Keratinocyte (primary cell): ENCODE measurements at places on chromosomes 12 and 14. TPM values are rescaled to one million over a fixed set of nuclear protein-coding genes. Genes with fewer than 3 reads are reported as not detected.

CABP1 gene
- polyA plus RNA-seq: 0.04 TPM in 2 of 3 replicates, not detected in the other

DBX2 gene
- not detected in 3 replicates for polyA plus RNA-seq

PTGER2 gene
- polyA plus RNA-seq: 0.05 to 0.31 TPM (median 0.28 TPM) in 3 replicates

GRCh38 chr14:101398011-101398410 is 163.3 kb upstream of the DIO3 start:
- H3K4me1 ChIP-seq: no peaks in the 10 kb centered on the region
- DNase-seq: no peak
- H3K36me3 ChIP-seq: no peaks in the 10 kb centered on the region
- H3K27me3 ChIP-seq: no peaks in the 10 kb centered on the region
- no peak overlapping the region for H3K27ac ChIP-seq
- H3K4me3 ChIP-seq: no peak overlapping the region

GRCh38 chr12:113239811-113240331 is 18.6 kb downstream of the TPCN1 start:
- H3K4me1 ChIP-seq: peaks cover 43% of the 10 kb centered on the region
- H3K27ac ChIP-seq: no peak overlapping the region
- no peak overlapping the region for H3K4me3 ChIP-seq
- DNase-seq: no peak
- H3K36me3 ChIP-seq: no peaks in the 10 kb centered on the region
- no peaks in the 10 kb centered on the region for H3K27me3 ChIP-seq

DNA sequence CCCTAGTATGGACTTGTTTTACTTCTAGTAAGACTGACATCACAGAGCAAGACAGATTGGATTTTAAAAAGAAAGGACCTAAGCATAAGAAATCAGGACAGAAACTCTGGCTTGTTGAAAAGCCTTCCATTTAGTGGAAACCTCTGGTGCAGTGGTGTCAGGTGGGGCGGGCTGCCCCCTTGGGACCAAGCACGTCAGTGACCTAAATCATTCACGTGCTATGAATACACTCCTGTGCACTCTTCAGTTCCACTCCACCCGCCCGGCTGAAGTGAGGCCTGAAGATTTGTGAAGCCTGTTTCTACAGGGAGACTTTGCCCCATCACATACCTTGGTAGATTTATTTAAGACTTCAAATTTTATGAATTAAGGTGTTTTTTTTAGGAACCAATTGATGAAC is 58.2 kb upstream of the STRN3 start:
- H3K4me3 ChIP-seq: no peak overlapping the region
- peaks cover 7% of the 10 kb centered on the region for H3K4me1 ChIP-seq
- no peak overlapping the region for H3K27ac ChIP-seq
- H3K27me3 ChIP-seq: no peaks in the 10 kb centered on the region
- DNase-seq: no peak

- peaks cover 3% of the 10 kb centered on the region for H3K4me1 ChIP-seq
- H3K36me3 ChIP-seq: no peaks in the 10 kb centered on the region
- DNase-seq: no peak
- H3K4me3 ChIP-seq: no peak overlapping the region
Measured at GRCh38 chr12:97939156-97939555, 476.6 kb downstream of the RMST start.

- H3K4me1 ChIP-seq: no peaks in the 10 kb centered on the region
- H3K4me3 ChIP-seq: no peak overlapping the region
- H3K27me3 ChIP-seq: no peaks in the 10 kb centered on the region
- no peak for DNase-seq
Measured at GRCh38 chr12:91640021-91640420, 457.4 kb upstream of the DCN start.

GRCh38 chr14:39342768-39343167 is 89.5 kb downstream of the FBXO33 start:
- no peaks in the 10 kb centered on the region for H3K4me1 ChIP-seq
- DNase-seq: no peak
- H3K4me3 ChIP-seq: no peak overlapping the region
- H3K36me3 ChIP-seq: peaks cover 4% of the 10 kb centered on the region
- H3K27ac ChIP-seq: no peak overlapping the region

- H3K36me3 ChIP-seq: no peaks in the 10 kb centered on the region
- H3K4me1 ChIP-seq: peaks cover 15% of the 10 kb centered on the region
- no peak for DNase-seq
Measured at GRCh38 chr12:113464452-113464775, 7.3 kb downstream of the LHX5 start.

- no peaks in the 10 kb centered on the region for H3K27me3 ChIP-seq
- H3K4me1 ChIP-seq: no peaks in the 10 kb centered on the region
- no peak overlapping the region for H3K4me3 ChIP-seq
- H3K36me3 ChIP-seq: no peaks in the 10 kb centered on the region
- no peak for DNase-seq
Measured at GRCh38 chr12:106729611-106730010, 44.9 kb upstream of the RIC8B start.

DNA sequence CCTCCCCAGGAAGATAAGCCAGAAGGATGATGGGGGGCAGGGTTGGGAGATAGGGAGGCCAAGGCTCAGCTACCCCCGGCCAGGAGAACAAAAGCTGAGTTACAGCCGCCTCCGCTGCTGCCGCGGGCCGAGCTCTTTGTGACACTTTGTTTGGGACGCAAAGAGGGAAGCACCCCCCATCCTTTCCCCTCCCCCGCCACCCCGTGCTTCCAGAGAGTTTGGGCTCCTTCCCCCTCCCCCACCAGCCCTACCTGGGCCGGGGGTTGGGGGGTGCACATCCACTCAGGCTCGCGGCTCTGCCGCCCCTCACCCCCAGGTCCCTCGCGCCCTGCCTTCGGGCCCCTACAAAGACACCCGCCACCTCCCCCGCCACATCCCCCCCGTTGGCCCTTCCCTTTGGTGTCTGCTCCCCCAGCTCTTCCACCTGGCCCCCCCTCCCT is 799 bp downstream of the ZNF219 start:
- no peak for DNase-seq
- peak overlapping the region; percentile 66 for H3K27ac ChIP-seq
- H3K4me1 ChIP-seq: peaks cover 51% of the 10 kb centered on the region

DNA sequence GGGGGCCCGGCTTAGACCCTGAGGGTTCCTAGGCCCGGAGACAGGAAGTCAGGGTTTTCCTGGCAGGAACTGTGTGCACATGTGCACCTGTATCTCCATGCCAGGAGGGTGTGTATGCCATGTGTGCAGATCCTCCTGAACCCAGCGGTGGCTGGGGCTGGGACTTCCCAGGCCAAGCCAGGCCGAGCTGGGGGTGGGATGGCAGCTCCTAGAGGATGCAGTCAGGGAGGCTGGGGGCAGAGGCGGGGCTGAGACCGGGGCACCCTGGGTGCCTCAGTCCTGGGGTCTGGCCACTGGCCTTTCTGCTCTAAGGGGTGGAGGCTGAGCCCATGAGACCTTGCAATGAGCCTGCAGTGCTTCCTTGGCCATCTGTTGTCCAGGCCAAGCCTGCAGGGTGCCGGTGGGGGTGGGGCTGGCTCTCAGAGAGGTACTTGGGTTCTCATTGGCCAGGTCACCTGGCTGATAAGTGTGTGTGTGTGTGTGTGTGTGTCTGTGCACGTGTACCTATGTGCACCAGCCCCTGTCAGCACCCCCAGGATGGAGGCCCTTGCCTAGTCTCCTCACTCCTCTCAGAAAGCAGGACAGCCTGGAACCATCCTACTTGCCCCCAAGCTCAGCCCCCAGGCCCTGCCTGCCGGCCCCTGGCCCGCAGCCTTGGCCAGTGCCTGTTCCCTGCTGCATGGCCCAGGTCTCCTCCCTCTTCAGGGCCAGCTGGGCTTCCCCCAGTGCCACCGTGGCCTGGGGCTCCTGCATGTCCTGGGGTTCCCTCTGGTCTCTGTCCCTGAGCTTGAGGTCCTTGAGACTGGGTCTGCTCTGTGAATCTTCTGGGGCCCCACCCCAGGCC is 10.6 kb upstream of the TNFAIP2 start:
- H3K4me3 ChIP-seq: no peak overlapping the region
- H3K36me3 ChIP-seq: no peaks in the 10 kb centered on the region
- DNase-seq: no peak
- H3K4me1 ChIP-seq: no peaks in the 10 kb centered on the region
- H3K27ac ChIP-seq: no peak overlapping the region

DNA sequence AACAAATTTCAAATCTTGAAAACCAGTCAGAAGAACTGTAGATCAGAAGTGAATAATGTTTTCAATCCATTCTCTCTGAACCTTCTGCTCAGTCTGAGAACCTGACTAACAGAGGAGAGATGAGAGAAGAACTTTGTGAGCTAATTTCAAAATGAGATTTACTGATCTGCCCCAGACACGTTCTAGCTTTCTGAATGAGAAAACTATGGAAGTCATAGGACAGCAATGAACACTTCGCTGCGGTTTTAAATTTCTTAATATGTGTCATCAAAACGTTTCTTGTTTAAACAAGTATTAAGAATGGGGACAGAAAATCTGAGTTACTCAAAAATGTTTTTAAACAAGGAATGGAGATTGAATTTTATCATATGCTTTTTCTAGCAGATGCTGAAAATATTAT is 66.6 kb upstream of the FAR2 start:
- peaks cover 15% of the 10 kb centered on the region for H3K4me1 ChIP-seq
- H3K27ac ChIP-seq: peak overlapping the region; percentile 73
- H3K27me3 ChIP-seq: no peaks in the 10 kb centered on the region

DNA sequence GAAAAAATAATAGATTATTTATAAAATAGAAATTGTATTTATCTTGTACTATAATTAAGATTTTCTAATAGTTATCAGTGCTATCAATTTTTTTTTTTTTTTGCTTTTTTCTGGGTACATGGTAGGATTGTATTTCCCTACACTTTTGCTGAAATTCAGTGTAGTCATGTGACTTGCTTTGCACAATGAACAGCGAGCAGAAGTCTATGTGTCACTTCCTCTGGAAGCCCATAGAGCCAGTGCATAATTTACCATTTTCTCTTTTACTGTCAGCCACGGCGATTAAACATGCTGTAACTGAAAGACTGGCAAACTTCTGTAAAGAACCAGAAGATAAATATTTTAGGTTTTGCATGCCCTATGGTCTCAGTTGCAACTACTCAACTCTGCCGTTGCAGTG is 80.8 kb upstream of the PPP1R12A start:
- H3K4me3 ChIP-seq: no peak overlapping the region
- DNase-seq: no peak
- no peaks in the 10 kb centered on the region for H3K36me3 ChIP-seq

- no peak overlapping the region for H3K27ac ChIP-seq
- DNase-seq: no peak
- H3K36me3 ChIP-seq: no peaks in the 10 kb centered on the region
- peaks cover 22% of the 10 kb centered on the region for H3K4me1 ChIP-seq
- H3K27me3 ChIP-seq: peaks cover 63% of the 10 kb centered on the region
Measured at GRCh38 chr12:3492793-3493042, 1.7 kb downstream of the PRMT8 start.

DNA sequence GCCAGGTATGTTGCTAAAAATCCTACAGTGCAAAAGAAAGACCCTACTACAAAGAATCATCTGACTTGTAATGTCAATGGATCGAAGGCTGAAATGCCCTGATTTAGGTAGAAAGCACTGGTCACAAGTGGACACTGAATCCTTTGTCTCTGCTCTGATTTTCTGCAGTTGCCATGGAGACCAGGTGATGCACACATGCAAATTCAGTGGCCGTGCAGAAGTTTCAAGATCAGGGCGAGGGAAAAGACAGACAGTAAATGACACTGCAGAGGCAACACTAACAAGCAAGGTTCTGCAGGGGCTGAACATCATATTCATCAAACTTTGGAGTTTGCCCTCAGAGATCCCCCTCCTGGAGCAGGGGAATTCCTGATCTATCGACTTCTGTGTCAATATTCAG is 370.3 kb upstream of the TMEM132C start:
- no peaks in the 10 kb centered on the region for H3K27me3 ChIP-seq
- H3K36me3 ChIP-seq: no peaks in the 10 kb centered on the region
- DNase-seq: no peak
- H3K27ac ChIP-seq: no peak overlapping the region

GRCh38 chr12:51926064-51926632 is 18.8 kb downstream of the ACVRL1 start:
- peaks cover 15% of the 10 kb centered on the region for H3K27me3 ChIP-seq
- peaks cover 3% of the 10 kb centered on the region for H3K4me1 ChIP-seq
- no peak for DNase-seq
- H3K27ac ChIP-seq: no peak overlapping the region

- H3K4me3 ChIP-seq: no peak overlapping the region
- peaks cover 5% of the 10 kb centered on the region for H3K36me3 ChIP-seq
- no peaks in the 10 kb centered on the region for H3K27me3 ChIP-seq
- H3K4me1 ChIP-seq: no peaks in the 10 kb centered on the region
Measured at GRCh38 chr12:117240081-117240755, 49.9 kb upstream of the FBXO21 start.

DNA sequence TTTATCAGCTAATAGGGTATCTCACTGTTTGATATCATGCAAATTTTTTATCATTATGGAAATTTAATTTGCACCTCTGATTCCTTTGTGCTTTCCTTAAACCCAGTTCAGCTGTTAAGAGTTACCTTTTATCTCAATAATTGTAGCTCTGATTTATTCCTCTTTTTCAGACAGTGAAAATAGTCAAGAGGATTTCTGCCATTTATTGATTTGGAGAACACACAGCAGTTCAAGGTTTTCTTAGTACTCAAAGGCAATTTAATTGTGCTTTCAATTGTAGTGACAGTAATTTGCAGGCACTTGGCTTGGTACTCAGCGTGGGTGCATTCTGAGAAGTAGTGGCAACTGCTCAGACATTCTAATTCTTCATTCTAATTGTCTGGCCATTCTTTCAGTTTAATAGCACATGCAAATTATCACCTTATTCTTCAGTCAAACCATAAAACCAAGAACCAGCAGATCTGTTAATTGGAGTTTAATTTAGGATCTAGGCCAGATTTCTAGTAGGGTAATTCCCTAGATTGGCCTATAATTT is 709.3 kb downstream of the RPS29 start:
- no peak overlapping the region for H3K27ac ChIP-seq
- H3K36me3 ChIP-seq: no peaks in the 10 kb centered on the region
- no peaks in the 10 kb centered on the region for H3K27me3 ChIP-seq
- no peak overlapping the region for H3K4me3 ChIP-seq

- peaks cover 8% of the 10 kb centered on the region for H3K36me3 ChIP-seq
- no peak overlapping the region for H3K4me3 ChIP-seq
- peaks cover 4% of the 10 kb centered on the region for H3K4me1 ChIP-seq
- H3K27me3 ChIP-seq: no peaks in the 10 kb centered on the region
Measured at GRCh38 chr12:112219195-112219594, 93.8 kb downstream of the TRAFD1 start.

GRCh38 chr12:45076417-45077026 is 25.6 kb upstream of the DBX2 start:
- H3K27me3 ChIP-seq: peaks cover 3% of the 10 kb centered on the region
- H3K4me1 ChIP-seq: no peaks in the 10 kb centered on the region
- H3K4me3 ChIP-seq: no peak overlapping the region
- H3K36me3 ChIP-seq: no peaks in the 10 kb centered on the region
- no peak overlapping the region for H3K27ac ChIP-seq
